Stromal cell of bone marrow (primary cell): ENCODE measurements at places on chromosomes 11 and 22.

DNA sequence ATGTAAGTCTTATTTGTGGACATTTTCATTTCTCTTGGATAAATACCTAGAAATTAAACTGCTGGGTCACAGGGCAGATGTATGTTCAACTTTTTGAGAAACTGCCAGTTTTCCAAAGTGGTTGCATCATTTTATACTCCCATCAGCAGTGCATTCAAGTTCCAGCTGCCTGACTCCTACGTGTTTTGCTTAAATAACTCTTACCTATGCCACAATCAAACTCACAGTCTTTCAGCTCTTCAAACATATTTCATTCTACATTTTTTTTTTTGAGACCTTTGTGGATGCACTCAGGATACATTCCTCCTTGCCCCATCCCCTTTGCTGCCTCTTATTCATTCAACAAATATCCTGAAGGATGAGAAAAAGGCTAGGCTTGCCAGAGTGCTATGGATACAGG, 9.2 kb downstream of the TCF20 start:
- no peak for DNase-seq

DNA sequence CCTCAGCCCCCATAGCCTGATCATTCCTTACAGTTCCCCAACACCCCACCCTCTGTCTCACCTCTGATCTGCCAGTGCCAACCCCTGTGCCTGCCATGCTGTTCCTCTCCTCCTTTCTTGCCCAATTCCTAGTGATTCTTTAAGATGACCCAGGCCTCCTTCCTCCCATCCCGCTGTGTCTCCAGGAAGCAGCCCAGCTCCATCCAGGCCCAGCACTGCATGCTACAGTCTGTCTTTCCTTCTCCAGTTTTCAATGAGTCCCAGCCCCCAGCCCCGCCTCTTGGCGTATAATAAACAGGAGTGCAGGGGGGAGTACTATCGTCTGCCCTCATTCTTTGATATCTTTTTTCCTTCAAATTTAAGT, 12.3 kb downstream of the LTBP3 start:
- no peak for DNase-seq

DNA sequence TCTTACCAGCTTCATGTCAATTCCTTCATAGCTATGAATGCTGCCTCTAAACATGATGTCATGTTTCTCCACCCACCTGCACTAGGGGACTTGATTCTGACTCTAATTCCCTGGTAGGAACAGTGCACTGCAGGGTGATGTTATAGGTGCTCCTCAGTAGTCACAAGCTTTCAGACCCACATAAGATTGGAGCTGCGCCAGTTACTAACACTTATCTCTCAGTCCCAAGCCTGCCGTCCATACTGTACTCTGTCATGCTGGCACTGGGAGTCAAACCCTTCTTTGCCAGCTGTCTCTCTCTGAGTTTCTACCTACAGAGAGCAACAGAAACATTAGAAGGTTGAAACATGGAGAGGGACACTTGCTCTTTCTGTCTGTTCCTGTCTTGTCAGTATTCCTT, 5.5 kb downstream of the OR56A1 start:
- no peak for DNase-seq

DNA sequence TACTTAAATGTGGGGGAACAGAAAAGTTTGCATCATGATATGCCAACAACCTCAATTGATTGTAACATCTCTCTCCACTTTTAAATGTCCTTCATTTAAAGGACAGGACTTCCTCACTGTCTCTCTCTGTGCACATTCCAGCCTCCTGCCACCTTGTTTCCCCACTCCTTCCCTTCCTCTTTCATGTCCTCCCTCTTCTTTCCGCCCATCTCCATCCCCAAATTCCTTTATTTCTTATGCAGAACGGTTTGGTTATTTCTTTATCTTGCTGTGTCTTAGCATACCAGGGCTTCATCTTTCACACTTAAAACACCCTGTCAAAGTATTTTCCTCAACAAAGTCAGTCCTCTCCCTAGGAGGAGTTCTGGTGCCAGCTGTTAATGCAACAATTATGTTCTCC, 293.8 kb downstream of the NXPE2 start:
- no peak for DNase-seq

GRCh38 chr22:39965748-39966147, 5.6 kb downstream of the TMA7B start:
- no peak for DNase-seq

GRCh38 chr11:117497206-117497951, 169.7 kb downstream of the CEP164 start:
- DNase-seq = no peak

GRCh38 chr11:71139516-71140205, 112.7 kb downstream of the SHANK2 start:
- DNase-seq = peak; percentile 16

DNA sequence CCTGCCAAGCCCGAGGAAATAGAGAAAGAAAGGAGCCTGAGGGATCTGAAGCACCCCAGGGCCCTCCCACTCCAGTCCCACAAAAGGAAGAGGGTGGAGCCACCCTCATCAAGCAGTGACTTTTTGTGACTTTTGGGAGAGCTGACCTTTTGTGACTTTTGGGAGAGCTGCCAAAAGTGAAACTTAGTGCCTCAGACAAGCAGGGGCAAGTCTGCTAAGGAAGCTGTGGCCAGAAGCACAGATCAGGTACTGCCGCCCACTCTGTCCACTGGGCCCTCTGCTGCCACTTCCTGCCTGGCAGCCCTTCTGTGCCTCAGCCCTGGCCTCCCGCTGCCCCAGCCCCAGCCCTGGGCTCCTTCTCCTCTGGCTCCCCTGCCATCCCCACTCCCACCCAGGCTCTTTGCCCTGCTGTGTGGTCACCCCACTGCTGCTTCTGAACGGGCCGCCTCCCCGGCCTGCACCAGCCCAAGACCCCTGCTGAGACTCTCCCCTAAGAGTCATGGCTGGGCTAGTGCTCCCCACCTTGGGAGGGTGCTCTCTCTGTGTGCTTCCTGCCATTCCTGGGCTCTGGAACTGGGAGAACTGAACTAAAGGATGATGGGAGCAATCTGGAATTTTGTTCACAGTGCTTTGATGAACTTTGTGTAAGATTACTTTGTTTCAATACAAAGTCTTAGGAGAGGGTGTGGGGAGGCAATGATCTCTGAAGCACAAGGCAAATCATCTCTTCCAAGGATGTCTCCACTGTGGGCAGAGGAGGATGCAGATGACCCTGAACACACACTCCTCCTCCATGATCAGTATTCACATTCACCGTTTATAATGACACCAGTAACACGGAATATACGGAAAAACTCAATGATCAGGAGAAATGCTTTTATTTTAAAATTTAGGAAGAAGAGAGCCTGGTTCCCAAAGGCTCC, at the start of gene APOBEC3H:
Gene APOBEC3H (plus strand): TSS at position 147 of the 923 bp plus-strand sequence. CDS start 3,035 bp downstream, outside the sequence.
- DNase-seq = no peak

GRCh38 chr11:79672786-79673185, 232.0 kb upstream of the TENM4 start:
- DNase-seq = no peak

- no peak for DNase-seq
Measured at GRCh38 chr22:43880541-43880991, 11.2 kb downstream of the PNPLA5 start.

DNA sequence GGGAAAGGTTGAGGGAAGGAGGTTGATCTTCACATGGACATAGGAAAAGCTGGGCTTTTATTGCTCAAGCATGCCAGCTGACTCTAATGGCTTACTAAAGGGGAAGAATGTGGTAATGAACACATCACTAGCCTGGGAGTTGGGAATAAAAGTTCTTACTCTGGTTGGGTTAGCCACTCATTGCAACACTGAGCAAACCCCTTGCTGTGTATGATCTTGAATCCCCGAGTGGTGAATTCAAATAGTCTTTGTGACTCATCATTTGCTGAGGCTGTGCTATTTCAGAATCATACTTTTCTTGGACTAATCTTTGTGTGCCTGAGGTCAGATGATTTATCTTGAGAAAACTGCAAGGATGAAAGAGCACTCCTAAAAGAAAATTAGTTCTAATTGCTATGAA, 304.1 kb upstream of the ANO5 start:
- peak; percentile 13 for DNase-seq

DNA sequence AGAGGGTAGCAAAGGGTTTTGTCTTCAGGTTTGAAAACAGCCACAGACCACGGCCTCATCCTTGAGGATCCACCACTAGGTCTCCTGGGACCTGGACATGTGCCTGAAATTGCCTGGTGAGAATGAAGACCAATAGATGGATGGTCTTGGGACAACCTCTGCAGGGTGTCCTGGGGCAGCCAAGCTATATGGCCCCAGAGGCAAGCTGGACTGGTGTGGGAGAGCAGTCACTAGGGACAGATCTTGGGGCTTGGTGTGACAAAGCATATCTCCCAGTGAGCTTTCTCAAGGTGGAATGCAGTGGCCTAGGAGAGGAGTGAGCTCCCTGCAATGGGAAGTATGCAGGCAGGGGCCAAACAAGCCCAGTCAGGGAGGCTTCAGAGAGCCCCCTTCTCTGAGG, 13.6 kb downstream of the P2RY6 start:
- DNase-seq = no peak

DNA sequence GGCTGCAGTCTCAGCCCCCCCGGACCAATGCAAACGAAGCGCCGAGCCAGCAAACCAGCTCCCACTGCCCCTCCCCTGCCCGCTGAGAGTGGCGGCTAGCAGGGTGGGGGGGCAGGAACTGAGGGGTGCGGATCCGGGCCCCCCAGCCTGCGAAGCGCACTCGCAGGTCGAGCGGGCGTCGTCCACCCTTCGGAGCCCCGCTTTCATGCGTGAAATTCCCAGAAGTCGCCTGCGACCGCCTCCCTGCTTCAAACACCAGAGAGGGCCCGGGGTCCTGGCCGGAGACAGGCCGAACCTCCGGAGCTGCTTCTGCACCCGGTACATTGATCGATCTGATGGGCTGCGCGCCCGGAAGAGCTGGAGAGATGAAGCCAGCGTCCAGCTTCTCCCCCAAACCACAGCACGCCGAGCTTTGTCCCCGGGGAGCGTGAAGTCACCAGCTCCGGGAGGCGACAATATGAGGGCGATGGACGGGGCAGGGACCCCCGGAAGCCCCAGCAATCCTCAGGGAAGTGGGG, 646 bp upstream of the PATZ1 start:
- DNase-seq = no peak

- no peak for DNase-seq
Measured at GRCh38 chr22:39543095-39543494, 10.5 kb upstream of the RPS19BP1 start.

DNA sequence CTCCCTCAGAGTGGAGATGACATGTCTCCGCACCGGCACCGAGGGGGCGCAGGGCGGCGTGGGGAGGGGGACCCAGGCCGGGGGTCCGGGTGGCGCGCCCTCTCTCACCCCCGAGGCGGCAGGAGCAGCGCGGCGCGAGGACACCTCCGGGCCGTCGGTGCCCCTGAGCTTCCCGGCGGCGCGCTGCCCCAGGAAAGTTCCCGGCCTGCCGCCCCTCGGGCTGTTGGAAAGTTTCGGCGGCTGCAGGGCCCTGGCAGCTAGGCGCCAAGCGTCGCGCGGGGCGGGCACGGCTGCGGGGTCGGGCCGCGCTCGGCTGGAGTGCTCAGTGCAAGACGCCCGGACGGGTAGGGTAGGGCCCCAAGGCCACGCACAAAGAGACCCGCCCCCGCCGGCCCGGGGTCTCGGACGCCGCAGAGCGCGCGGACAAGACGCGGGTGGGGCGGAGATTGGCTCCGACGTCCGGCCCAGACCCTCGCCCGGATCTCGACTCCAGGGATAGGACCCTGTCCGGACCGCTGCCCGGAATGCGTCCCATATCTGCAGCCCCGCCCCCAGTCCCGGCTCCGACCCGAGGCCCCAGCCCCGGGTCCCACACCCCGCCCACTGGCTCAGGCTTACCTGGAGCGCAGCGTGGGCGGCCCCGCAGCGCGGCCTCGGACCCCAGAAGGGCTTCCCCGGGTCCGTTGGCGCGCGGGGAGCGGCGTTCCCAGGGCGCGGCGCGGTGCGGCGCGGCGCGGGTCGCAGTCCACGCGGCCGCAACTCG, 471 bp downstream of the ARVCF start:
- DNase-seq = no peak

- DNase-seq = no peak
Measured at GRCh38 chr11:122649116-122649515, 6.4 kb upstream of the UBASH3B start.

DNA sequence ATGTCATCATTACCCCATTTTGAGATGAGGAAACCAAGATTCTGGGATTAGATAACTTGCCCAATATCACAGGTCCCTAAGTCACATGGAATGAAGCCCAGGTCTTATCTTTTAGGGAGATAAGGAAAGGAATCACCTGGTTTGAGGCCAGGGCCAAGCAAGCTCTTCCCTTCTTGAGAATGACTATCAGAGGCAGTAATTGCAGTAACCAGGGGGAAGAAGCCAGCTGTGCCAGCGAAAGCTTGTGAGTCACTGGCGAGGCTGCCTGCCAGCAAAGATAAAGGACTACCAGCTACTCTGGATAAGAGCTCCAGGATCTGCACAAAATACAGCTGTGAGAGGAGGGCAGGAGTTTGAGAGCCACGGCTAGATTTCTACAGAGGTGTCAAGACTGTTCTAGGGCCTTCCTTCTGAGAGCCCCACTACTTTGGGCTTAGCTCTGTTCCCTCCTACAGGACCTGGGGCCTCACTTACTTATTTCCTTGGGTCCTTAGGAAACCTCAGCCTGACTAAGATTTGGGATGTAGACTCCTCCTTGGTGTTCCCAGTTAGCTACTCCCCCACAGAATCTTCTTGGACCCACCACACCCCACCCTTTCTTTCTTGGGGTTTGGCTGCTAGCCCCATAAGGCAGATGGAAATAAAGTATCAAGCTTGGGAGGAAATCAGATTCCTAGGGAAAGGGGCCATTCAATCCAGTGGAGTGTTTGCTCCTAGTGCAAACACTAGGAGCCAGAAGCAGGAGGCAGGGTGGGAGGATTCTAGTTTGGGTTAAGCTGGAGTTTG, 9.7 kb upstream of the CCKBR start:
- DNase-seq = peak; percentile 77

- DNase-seq = no peak
Measured at GRCh38 chr11:79419120-79419519, 21.7 kb downstream of the TENM4 start.

DNA sequence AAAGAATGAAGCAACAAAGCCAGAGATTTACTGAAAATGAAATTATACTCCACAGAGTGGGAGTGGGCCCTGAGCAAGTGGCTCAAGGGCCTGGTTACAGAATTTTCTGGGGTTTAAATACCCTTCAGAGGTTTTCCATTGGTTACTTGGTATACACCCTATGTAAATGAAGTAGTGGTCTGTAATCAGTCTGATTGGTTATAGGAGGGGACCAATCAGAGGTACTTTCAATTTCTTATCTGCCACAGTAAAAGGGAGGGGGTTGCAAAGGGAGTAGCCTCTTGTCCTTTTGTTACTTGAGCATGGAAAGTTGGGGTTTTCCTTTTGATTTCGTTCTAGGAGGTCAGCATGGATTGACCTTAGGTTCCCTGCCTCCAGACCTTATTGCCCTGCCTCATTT, 63.5 kb downstream of the ATM start:
- no peak for DNase-seq
